ENCODE measurements at places on chromosomes 13 and 19.

DNA sequence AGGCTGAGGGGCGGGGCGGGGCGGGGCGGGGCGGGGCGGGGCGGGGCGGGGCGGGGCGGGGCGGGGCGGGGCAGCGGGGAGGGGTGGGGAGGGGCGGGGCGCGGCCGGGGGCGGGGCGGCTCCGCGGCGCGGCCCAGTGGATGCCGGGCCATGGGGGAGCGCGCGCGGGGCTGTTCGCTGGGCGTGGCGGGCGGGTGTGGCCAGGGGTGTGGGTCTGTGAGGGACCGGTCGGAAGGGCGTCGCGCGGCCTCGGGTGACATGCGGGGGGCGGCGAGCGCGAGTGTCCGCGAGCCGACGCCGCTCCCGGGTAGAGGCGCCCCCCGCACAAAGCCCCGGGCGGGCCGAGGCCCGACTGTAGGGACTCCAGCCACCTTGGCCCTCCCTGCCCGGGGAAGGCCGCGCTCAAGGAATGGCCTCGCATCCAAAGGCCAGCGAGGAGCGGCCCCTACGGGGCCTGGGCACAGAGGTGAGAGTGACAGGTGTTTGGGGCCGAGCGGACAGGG is at the start of gene ZFP28:
Gene ZFP28, plus strand, starts transcription at position 188 of the 503 bp plus-strand sequence. Its CDS starts 71 bp downstream, at position 259.
- DNase-seq = no peak

- DNase-seq = no peak
Observed at GRCh38 chr13:32047088-32047487, 15.5 kb downstream of the FRY start.

GRCh38 chr13:98142380-98143156 is at the start of gene FARP1:
Gene FARP1, plus strand, starts transcription at chr13:98143094. Its CDS starts 70,149 bp downstream, at chr13:98213243.
- peak; percentile 75 for DNase-seq

DNA sequence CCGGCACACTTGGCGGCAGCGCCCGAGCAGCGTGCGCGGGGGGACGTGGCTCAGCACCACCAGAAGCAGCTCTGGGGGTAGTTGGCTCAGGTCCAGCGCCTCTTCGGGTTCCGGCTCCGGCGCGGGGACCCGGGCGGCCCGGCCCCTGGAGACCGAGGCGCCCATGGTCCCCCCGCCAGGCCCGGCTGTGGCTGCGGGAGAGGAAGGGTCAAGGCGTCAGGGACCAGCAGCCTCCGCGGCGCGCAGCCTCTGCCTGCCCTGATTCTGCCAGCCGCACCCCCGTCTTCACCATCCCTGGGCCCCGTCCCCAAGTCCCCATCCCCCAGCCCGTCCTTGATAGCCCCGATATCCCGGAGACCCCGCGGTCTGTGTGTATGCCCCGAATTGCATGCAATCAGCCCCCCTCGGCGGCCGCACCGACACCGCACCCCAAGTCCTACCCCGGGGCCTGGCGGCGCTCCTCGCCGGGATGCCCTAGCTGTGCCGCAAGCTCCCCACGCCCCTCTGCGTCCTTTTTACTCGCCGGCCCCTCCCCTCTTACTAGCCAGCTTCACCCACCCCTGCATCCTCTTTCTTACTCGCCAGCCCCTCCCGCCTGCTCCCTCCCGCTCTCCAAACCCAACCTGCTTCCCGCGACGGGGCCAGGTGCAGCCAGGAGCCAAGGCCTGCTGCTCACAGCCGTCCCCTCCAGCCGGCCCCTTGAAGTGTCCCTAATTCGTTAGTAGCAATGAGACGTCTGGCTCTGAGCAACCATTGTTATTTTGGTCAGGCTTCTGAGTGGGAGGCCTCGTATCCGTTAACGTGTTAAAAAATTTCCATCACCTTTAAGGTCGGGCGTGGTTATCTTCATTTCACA is at the start of gene FBXO27:
Gene FBXO27, minus strand, starts transcription at position 487 of the 856 bp plus-strand sequence. Its CDS starts 322 bp downstream, at position 165.
- no peak for DNase-seq

- DNase-seq = no peak
Observed at GRCh38 chr13:72120632-72121031, 253.6 kb upstream of the DACH1 start.

GRCh38 chr13:24207841-24208667 is 47.5 kb downstream of the SPATA13 start:
- peak; percentile 85 for DNase-seq

GRCh38 chr13:103157016-103157415 is 90.8 kb upstream of the SLC10A2 start:
- DNase-seq = no peak

DNA sequence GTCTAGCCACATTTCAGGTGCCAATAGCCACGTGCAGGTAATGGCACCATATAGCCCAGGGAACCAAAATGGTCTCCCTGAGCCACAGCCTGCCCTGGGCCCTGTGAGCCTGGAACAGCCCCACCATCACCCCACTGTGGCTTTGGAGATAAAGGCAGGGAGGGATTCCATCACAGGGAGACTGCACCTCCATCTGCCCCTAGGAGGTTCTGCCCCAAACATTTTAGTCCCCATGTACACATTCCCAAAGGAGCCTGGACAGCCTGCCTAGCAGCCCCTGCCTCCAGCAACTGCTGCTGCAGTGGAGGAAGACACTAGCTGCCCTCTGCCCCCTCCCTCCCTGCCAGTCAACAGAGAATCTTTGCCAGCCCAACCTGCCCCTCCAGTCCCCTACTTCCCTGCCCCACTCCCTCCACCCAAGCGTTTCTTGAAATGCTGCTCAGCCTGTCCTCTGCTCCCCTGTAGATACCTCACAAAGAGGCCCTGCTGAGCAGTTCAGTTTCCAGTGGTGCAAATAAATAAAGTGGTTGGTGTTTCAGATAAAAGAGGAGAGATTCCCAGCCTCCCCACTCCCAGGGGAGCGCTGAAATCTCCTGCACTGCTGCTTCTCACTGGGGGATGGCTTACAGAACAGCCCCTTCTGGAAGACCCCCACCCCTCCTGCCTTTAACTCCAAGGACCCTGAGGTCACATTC is 921.8 kb downstream of the UQCRFS1 start:
- DNase-seq = no peak

All from fibroblast of skin of right quadriceps (primary cell).